ENCODE measurements at places on chromosomes 11 and 22.

DNA sequence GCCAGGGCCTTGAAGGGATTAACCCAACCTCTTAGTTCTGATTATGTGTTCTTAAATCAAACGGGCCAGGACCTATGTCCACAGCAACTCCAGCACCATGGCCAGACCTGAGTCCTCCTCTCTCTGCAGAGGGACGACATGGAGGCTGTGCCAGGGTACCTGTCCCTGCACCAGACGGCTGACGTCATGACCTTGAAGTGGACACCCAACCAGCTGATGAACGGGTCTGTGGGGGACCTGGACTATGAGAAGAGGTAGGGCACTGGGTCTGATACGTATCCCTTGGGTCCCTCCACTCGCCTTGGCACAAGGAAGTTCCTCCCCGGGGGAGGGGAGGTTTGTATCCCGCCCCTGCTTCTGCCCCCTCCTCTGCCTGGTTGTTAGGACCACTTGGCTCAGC, 53.6 kb downstream of the SGSM1 start:
- no peak for DNase-seq

- DNase-seq = peak; percentile 20
These were observed 41.5 kb upstream of the TP53I11 start for GRCh38 chr11:44992181-44992582.

DNA sequence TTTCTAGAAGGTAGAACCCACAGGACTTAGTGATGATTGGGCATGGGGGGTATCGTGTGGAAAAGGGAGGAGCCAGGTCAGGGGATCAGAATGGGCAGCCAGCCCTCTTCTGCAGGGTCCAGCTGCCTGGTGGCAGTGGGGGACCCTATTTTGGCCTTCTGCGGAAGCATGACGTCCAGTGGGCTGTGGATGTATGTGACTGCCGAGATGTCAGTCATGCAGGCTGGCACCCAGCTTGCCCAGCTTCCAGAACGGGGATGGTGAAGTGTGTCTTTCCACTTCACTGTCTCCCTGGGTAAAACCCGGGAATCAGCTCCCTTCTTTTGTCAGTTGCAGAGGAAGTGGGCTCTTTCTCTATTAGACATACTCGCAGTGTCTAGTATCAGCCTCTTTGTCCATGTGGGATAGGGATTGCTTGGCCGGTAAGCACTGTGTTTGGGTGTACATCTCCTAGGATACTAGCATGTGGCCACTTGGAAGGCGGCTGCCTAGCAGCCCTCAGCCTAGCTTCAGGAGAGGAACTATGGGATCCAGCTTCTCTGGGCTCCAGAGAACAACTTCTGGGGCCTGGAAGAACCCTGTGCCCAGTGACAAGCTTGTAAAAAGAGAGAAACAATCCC, 51.4 kb downstream of the GRIK4 start:
- DNase-seq = no peak

DNA sequence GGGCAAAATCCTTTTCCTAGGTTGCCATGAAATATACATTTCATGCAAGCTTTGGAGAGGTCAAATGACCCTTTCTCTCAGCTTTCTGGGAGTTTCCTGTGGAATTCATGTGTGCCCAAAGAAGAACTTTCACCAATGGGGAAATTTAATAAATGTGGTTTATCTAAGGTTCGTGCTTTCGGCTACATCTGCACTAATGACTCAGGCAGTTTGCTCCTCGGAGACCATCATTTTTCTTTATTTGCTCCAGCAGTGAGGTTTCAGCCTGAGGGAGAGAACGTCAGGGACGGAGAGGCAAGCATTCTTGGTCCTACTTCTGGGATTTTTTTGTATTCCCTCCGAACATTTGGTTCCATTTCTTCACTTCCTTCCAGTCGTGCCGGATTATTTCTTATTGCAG, 85.2 kb downstream of the FLI1 start:
- no peak for DNase-seq

GRCh38 chr11:68837583-68838571, 3.8 kb downstream of the CPT1A start:
- no peak for DNase-seq

DNA sequence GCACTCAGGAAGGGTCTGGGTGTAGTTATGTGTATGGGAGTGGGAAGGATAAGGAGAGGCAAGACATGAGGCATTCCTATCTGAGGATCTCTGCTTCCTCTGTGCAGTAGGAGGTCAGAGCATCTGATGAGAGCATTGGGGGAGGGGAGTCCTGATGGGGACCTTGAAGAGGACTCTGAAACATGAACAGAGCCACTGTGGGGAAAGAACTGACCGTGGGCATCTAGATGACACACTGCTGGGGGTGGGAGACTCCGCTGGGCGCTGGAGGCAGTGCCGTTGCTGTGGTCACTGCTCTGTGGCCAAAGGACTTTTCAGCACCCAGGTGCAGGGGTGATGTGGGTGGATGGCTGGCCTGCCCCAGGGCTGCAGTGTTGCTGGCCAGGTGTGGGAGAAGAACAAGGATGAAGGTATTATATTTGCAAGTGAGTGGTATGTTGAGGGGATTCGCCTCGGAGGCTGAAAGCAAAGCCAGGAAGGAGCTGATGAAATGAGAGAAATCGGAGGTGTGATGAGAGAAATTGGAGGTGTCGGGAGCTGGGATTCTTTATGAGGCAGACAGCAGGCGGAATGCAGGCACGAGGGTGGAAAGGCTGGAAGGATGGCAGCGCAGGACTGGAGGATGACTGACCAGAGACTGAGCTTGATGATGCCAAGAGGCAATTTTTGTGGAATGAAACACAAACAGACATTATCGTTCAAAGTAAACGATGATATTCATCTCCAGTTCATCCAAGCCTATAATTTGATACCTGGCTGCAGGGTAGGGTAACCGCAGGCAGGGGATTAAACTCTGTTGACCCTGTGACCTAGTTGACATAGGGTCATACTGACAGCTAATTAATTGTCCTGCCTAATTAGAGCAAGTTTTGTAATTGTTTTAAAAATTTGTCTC, 19.4 kb upstream of the TMPRSS4 start:
- DNase-seq = no peak

DNA sequence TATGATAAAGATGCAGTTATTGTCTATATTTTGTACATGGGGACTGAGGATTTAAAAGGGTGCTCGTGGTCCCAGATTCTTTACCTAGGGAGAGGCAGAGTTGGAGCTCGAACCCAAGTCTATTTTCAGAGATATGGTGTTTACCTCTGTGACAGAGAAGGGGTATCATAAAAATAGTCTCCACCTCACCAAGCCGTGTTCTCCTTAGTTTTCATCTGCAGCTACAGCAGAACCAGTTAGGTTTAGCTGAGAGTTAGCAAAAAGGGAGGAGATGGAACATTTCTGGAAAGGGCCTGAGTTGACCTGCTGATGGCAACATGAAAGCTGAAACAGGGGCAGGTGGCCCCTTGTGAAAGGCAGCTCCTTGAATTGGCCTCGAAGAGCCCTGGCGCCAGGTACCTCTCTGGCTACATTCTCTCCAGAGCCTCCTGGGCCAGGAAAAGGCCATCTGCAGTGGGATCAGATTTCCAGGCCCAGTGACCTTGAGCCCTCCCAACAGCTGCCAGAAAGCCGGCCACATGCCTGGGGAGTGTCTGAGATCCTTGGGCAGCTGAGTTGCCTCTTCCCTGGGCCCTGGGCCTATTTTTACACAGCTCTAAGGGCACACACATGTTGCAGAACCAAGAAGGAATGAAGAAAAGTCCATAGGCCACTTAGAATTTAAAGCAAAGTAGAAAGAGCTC, 136.6 kb downstream of the NAV2 start:
- no peak for DNase-seq

DNA sequence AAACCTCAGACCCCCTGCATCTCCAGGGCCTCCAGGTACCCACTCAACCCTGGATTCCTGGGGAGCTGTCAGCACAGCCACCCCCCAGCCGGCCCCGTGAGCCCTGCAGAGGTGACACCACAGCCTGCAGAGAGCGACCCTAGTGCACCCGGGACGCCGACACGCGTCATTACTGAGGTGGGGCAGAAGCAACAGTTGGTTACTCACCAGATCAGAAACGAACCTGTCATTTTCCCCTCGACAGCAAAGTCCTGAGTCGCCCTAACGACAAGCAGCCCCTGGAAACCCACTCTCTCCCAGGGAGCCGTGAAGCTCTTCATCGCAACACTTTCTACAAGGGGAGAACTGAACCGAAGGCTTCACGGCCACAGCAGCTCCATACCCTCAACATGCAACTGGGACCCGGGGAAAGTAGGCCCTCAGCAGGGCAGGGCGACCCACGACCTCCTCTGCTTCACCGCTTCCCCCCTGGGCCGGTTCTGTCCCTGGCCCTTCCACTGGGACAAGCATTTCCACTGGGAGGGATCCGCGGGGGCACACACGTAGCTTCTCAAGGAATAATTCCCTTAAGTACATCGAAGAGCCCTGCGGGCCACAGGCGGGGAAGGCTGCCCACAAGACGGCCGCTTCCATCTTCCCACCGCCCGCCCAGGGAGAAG, 1.6 kb downstream of the BRD1 start:
- no peak for DNase-seq

- DNase-seq = no peak
These were observed 58.3 kb downstream of the MYH9 start for GRCh38 chr22:36329254-36330078.

- no peak for DNase-seq
These were observed 143.0 kb upstream of the PDGFD start for GRCh38 chr11:104306862-104307474.

DNA sequence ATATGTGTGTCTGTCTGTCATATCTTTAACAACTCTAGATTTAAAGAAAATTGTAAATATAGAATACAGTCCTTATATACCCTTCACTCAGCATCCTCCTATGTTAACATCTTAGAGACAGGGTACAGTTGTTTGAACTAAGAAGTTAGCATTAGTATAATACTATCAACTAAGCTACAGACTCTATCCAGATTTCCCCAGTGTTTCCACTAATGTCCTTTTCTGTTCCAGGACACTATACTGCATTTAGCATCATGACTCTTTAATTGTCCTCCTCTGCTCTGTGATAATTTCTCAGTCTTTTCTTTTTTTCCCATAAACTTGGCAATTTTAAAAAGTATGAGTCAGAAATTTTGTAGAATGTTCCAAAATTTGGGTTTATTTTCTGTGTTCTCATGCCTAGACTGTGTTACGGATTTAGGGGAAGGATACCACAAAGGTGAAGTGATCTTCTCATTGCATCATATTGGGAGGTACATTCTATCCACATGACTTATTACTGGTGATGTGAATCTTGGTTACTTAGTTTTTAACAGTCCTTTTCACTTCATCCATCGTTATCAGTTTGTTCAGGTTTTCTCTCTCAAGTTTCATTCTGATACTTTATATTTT, 168.4 kb downstream of the SBF2 start:
- no peak for DNase-seq

GRCh38 chr11:5460983-5461621, 12.0 kb downstream of the OR51I2 start:
- no peak for DNase-seq

DNA sequence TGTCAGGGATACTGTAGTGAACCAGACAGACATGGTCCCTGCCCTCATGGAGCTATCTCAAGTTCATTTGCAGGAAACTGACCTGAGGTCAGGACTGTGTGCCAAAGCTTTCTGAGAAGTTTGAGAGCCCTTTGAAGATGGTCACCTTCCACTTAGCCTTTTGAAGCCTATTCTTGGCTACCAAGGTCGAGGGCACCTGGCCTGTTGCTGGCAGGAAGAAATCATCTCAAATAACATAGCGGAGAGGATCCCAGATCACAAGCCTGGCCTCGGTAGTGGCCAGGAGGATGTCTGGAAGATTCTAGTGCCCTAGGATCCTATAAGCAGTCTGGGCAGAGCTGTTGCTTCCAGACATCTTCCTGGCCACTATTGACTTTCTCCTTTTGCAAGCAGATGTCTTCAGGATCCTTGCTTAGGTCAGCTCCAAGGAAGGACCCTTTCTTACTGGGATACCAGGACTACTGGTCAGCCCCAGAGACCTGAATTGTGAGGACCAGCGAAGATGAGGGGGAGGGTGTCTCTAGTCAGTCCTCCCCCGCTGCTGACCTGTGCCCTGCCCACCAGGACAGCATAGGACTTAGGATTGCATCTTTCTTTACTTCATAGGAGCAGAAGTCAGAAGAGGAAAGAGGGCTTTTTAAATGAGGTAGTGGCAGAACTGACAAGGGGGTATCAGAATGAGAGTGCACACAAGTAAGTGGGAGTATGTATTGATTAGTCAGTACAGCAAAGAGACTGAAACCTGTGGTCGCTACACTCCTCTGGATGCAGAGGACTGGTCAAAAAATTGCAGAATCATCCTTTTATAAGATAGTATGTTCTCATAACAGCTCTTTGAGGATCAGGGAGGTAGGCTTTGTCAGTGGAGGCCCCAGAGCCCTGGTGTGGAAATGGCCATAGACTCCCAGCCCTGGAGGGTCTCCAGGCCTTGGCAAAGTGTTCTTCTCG, 94.8 kb downstream of the TEAD1 start:
- DNase-seq = no peak

GRCh38 chr11:8867931-8868631, 42.9 kb upstream of the AKIP1 start:
- no peak for DNase-seq

GRCh38 chr11:9053316-9054035, 37.9 kb downstream of the SCUBE2 start:
- DNase-seq = no peak

GRCh38 chr22:22061085-22062077, 78.8 kb upstream of the TOP3B start:
- peak; percentile 23 for DNase-seq

- no peak for DNase-seq
These were observed 113.8 kb upstream of the CD82 start for GRCh38 chr11:44451706-44452105.

DNA sequence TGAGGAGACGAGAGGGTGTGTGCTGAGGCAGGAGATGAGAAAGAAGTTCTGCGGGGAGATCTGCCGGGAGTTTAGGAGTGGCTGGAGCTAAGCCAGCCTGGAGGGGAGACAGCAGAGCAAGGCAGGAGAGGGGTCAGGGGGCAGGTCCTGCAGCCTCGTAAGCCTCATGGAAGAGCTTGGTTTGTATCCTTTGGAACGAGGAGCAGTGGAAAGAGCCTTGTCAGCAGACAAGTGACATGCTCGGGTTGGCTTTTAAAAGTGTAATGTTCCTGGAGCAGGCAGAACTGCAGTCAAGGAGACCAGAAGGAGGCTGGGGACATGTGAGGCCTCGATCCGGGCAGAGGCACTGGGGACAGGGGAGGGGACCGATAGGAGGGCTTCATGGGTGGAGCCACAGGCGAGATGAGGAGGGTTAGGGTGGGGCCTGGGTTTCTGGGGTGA, 21.4 kb upstream of the TUB start:
- no peak for DNase-seq

DNA sequence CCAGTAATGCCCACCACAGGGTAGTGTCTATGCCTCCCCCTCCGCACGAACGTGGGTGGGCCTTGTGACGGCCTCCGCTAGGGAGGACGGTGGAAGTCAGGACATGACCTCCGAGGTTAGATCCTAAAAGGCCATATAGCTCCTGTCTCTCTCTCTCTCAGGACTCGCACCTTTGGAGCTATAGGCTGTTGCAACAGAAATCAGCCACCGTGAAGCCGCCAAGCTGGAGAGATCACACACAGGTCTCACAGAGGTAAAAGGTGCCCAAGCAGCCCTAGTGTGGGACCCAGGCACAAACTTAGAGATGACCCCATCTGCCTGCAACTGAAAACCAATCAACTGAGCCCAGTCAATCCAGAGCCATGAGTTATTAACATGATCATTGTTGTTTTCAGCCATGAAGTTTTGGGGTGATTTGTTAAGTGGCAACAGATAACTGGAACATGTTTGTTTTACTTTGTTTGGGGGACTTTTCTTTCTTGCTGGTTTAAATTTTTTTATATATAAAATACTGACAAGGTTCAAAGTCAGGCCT, 7.4 kb upstream of the NAP1L4 start:
- DNase-seq = no peak
